ENCODE measurements at places on chromosomes 7 and 10.

- DNase-seq = no peak
Measured at GRCh38 chr10:16544099-16544498, 22.4 kb upstream of the C1QL3 start.

DNA sequence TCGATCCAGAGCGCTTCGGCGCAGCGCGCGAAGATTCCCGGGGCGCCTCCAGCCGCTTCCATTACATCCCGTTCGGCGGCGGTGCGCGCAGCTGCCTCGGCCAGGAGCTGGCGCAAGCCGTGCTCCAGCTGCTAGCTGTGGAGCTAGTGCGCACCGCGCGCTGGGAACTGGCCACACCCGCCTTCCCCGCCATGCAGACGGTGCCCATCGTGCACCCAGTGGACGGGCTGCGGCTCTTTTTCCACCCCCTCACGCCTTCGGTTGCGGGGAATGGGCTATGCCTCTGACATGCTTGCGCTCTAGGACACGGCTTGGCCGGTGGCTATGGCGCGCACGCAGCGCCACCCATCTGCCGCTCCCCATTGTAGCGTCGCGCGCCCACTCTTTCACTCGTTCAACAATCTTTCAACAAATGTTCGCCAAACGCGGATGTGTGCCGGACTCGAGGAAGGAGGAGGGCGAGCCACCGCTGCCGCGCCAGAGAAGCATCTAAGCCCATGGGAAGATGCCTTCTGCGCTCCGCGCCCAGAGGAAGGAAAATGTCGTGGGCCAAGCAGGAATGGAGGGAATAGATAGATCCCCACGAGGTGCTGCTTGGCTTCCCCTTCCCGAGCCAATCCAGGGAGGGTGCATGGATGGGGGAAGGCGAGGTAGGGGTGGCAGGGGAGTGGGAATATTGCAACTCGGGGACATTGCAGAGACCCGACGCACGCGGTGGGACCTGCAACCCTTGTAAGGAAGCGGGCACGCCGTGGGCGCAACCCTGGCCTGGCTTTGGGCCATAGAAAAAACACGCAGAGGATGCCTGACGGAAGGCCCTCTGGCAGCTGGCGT lies 5.1 kb upstream of the CYP26A1 start:
- DNase-seq = no peak

- no peak for DNase-seq
Measured at GRCh38 chr10:77192402-77192801, 445.2 kb downstream of the KCNMA1 start.

- DNase-seq = no peak
Measured at GRCh38 chr7:23299770-23300300, 696 bp downstream of the MALSU1 start.

- DNase-seq = no peak
Measured at GRCh38 chr7:88306590-88307048, at the start of gene STEAP4. TSS of gene STEAP4 (minus strand) at chr7:88306894. CDS start at chr7:88284269, 22,625 bp downstream.

- no peak for DNase-seq
Measured at GRCh38 chr10:48744587-48744986, 59.9 kb downstream of the WDFY4 start.
